ENCODE measurements at places on chromosomes 5 and 9.

DNA sequence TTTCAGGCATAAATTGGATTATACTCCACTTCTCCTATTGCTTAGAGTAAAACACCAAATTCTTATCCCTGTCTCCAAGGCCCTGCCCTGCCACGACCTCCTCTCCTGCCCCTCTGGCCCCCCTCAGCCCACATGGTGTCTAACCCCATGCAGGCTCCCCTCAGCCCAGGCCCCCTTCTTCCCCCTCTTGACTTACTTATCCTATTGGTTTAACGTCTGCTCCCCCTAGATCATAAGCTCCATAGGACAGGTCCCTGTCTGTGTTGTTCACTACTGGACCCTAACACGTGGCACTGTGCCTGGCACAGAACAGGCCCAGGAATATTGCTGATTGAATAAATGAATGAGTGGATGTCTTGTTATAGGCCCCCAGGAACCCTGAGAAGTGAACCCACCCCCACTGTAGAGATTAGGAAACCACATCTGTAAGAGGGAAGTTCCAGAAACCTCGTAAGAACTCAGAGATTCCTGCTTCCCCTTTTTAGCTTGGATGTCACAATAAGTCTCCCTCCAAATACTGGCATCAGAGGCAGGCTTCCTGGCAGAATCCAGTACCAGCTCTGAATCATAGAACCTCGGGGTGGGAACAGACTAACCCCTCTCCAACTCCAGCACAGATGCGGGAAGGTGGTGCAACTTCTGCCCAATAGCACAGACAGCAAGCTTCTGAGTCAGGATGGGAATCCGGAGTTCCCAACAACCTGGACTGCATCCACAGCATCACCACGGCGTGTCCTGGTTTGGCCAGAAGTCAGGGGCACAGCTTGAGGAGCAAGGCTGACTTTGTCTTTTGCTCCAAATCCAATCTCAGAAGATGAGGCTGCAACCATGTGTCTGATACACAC is 31.5 kb downstream of the HRH2 start:
- no peak for DNase-seq

DNA sequence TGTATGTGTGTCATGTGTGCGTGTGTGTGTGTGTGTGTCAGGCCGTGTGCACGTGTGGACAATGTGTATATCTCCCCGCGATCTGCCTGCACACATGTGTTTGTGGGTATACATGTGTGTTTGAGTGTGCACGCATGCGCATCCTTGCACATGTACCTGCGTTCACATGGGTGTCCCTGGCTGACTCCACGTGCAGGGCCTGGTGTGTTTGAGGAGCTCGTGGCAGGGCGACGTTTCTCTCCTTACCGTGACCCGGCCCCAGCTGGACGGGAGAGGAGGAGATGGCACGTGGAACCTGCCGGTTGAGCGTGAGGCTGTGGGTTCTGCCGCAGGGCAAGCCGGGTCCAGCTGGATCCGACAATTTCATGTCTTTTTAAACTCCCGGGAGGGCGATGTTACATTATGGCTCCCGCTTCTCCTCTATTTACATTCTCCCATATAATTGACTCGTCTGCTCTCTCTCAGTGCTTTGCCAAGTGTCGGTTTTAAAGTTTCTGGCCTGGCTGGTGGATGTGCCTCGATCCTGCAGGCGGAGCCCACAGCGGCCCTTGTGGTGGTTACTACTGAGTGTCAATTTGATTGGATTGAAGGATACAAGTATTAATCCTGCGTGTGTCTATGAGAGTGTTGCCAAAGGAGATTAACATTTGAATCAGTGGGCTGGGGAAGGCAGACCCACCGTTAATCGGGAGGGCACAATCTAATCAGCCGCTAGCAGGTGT is 5.9 kb downstream of the COL5A1 start:
- DNase-seq, result no peak

- no peak for DNase-seq
These were observed 66.0 kb upstream of the PTPRD start for GRCh38 chr9:10678790-10679189.

DNA sequence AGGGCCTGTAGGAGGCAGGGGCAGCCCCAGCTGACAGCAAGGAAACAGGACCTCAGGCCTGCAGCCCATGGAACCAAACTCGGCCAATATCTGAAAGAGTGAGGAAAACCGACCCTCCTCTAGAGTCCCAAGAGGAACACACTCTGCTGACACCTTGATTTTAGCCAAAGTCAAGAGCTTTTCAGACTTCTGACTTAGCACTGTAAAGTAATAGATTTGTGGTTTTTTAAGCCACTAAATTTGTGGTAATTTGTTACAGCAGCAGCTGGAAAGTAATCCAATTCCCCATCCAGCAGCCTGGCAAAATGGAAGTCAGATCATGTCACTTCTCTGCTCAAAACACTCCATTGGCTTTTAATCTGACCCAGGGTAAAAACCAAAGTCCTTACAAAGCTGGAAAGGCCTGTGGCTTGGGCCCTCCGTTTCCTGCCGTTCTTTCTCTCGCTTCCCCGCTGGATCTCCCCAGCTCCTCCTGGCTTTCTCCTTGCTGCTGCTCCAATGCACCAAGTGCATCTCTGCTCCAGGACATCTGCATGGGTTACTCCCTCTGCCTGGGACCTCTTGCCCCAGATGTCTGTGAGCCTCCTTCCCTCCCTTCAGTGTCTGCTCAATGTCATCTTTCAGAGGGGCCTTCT is 79.0 kb downstream of the C5orf15 start:
- DNase-seq, result no peak

GRCh38 chr5:119316086-119316485 is 39.7 kb upstream of the TNFAIP8 start:
- DNase-seq, result no peak

GRCh38 chr9:120303519-120303918 is 276.4 kb downstream of the CDK5RAP2 start:
- no peak for DNase-seq

DNA sequence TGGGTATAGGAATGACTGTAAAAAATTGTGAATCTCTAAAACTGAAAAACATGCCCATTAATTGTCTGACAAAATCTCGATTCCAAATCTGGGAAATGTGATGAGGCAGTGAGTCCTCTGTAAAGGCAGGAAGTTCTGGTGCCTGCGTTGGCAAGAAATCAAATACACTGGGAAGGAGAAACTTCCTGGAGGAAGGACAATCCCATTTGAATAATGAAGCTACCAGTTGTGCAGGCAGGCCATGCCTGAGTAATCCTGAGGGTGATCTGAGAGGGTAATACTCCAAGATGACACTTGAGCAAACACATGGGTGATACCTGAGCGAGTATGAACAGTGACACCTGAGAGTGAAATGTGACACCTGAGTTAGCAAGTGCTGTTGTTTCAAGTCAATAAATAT is 49.7 kb downstream of the KIF24 start:
- no peak for DNase-seq

- no peak for DNase-seq
These were observed 283.2 kb downstream of the DNAH5 start for GRCh38 chr5:13661272-13661671.

DNA sequence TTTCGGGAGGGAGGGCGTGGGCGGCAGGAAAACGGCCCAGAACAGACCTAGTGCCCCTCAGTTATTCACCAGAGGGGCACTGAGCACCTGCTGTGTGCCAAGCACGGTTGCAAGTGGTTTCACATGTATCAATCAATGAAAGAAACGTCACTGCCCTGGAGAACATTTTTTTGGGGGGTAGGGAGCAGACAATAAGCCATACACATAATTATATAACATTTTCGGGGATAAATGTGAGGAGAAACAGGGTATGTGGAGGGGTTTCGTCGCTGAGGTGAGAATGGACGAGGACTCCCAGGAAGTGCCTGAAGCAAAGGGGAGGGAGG is 444 bp upstream of the ZNF354A start:
- no peak for DNase-seq

- DNase-seq, result no peak
These were observed 18.4 kb downstream of the URM1 start for GRCh38 chr9:128389395-128390149.

DNA sequence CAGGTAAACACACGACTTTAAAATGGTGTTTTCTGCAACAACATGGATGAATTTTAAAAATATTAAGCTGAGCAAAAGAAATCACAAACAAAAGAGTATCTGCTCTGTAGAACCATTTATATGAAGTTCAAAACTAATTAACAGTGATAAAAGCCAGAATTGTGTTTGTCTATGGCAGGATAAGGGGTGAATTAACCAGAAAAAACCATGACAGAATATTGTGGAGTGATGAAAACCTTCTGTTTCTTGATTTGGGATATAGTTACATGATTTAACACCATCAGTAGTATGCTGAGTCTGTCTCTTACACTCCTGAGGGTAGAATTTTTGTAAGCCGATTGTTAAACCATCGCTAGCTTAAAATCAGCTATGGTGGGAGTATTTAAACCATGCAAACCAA is 101.7 kb upstream of the ZNF366 start:
- DNase-seq, result no peak

DNA sequence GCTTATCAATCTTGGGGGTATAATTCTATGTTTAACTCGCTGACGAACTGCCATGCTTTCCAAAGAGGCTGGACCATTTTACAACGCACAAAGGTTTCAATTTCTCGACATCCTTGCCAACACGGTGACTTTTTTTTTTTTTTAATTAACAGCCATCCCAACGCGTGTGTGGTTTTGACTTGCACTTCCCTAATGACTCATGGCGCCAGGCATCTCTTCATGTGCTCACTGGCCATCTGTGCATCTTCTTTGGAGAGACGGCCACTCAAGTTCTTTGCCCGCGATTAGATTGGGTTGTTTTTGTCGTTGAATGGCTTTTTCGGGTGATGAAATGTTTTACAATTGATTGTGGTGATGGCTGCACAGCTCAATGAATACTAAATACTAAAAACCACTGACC is 12.5 kb upstream of the CARD9 start:
- no peak for DNase-seq

DNA sequence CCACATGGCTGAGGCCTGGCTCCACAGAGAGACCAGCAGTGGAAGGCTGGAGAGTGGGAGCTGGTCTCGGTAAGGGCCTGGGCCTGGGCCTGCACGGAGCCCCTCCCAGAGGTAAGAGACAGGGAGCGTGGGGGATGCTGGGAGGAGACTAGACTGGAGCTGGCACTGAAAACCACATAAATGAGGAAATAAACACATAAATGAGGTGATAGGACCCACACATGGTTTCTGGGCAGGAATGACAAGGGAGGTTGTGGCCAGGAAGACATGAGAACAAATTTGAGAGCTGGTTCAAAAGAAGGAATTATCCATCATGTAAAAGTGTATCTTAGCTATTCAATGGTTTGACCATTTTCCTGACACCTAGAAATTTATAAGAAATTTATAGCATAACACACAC is 451.7 kb upstream of the DAP start:
- DNase-seq, result no peak

All from cortex of kidney (tissue), 1 donor.